ENCODE measurements at places on chromosomes 2 and 18.

GRCh38 chr18:33870059-33870458 lies 292.0 kb downstream of the ASXL3 start:
- no peak for DNase-seq

- no peak for DNase-seq
Observed at GRCh38 chr18:23541349-23542093, 38.2 kb downstream of the RMC1 start.

DNA sequence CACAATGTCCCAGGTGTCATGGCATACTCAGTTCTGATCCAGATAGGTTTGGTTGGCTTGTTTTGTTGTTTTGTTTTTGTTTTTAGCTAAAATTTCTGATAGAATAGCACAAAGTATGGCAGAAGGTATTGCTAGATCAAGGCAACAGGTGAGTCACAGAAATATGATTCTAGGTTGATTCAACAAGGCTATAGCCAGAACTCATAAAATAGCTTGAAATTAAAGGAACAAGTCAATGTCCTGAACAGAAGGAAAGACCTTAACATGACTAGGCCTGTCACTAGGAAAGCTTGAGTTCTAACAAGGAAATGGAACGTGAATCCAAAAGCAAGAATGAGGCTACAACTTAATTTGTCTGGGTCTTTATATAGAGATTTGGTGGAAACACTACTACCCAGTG lies 157.1 kb downstream of the GALNT3 start:
- DNase-seq = no peak

GRCh38 chr2:127153691-127154158 lies 46.8 kb upstream of the BIN1 start:
- no peak for DNase-seq

GRCh38 chr2:13686262-13686661 lies 946.3 kb upstream of the LRATD1 start:
- DNase-seq = no peak

GRCh38 chr18:901761-902160 lies 2.9 kb upstream of the ADCYAP1 start:
- no peak for DNase-seq

DNA sequence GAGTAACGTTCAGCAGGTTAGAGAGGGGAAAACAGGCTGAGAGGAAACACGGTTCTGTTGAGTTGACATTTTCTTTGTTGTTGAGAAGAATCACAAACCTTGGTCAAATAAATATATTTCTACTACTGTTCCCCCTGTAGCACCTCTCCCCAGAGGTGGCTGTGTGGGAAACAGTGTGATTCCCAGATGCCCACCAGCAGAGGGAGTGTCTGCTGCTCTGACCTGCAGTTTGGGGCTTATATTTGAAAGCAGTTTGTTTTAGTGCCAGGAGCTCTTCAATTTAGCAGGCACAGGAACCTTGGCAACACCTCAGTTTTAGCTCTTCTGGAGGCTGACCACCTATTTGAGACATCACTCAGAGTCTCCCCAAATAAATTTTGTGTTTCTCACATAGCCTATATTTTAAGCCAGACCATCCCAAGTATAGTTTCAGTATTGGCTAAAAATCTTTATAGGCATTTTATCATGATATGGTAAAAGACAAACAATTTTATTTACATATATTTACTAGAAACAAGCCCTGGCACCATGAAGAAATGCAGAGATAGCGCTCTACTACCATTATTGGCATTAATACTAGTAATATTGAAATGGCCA lies 75.7 kb downstream of the PIK3C3 start:
- no peak for DNase-seq

DNA sequence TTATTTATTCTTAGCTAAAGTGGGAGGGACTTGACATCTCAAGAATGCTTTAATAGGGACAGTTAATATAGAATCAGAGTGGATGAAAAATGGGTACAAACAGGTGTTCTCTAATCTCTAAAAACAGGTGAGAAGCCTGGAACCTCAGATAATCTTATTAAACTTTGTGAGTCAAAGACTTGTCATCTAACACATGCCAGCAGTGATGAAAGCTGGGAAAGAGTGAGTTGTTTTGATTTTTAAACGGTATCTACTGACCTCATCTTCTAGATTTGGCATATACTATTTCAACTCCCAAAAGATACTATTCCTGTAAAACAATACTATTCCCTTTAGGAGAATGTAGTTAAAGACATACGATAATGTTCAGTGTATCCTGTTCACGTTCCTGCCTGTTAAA lies 103.4 kb downstream of the CCDC141 start:
- no peak for DNase-seq

GRCh38 chr2:181170256-181170655 lies 189.9 kb downstream of the UBE2E3 start:
- DNase-seq = no peak

- DNase-seq = no peak
Observed at GRCh38 chr2:208363485-208363884, 43.1 kb upstream of the PTH2R start.

DNA sequence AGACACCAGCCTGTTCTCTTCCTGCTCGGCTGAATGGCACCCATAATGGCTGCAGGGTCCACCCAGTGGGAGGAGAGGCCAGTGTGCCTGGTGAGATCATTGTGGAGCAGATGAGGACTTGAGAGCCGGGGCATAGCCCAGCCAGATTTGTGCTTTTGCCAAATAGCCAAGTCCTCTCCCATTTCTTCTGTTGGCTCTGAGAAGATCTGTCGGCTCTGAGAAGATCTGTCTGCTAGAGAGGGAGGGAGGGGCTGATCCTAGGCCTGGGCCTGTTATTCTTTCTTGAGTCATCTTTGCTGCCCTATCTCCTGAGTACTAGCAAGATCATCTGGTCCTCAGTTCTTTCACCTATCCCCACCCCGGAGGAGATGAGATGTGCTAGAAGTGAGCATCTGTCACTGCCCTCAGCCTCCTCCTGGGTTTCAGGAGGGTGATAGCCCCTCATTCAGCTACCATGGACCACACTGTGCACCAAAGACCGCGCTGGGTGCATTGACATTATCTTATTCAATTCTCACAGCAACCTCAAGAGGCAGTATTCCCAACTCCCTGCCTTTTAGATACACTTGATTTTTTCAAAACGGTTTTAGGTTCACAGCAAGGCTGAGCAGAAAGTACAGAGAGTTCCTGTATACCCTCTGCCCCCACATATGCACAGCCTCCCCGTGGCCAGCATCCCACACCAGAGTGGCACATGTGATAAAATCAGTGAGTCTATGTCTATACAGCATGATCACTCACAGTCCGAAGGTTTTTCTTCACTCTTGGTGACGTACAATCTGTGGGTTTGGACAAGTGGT lies 98.6 kb downstream of the CAPN13 start:
- DNase-seq = no peak

DNA sequence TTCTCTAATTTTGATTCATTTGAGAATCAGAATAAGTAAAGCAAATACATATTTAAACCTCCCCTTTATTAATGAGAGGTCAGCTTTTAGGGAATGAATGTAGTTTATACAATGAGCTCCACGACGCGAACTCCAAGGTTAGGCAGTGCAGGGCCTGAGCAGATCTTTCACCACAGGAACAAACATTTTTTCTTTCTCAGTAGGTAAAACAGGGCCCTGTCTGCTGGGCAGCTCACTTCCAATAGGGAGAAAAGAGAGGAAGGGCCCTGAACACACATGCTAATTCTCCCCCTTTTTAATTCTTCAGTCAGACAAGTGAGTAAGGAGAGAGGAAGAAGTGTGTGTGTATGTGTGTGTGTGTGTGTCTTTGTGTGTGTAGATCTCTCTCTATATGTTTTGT lies 682.4 kb upstream of the TMEFF2 start:
- no peak for DNase-seq

- DNase-seq = no peak
Observed at GRCh38 chr2:10325278-10326145, 22.8 kb downstream of the HPCAL1 start.

DNA sequence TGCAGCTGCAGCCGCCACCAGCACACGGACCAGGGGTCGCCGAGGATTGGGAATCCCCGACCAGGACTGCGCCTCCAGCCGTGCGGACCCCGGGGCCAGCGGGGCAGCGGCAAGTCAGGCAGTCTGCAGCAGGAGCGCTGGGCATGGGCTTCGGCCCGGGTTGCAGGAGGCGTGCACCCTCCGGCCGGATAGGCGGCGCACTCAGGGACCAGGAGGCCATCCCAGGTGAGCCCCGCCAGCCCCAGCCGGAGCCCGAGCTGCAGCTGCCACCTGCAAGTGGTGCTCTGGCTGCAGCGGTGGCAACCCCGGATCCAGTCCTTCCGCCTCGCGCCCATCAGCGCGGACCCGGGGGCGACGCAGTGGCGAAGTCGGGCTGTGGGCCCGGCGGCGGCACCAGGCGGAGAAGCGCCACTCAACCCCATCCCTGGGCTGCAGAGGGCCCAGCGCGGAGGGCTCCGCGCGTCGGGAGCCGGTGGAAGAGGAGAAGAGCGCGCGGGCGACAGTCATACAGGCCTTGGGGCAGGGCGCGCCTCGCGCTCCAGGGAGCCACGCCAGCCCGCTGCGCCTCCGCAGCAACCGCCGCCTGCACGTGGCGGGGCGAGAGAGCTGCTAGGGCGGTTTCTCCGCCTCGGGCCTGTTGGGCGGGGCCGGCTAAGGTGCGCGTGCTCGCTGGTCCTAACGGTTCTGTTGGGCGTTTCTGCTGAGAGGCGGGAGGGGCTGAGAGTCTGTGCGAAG lies 73.8 kb downstream of the RPIA start:
- DNase-seq = peak; percentile 53

DNA sequence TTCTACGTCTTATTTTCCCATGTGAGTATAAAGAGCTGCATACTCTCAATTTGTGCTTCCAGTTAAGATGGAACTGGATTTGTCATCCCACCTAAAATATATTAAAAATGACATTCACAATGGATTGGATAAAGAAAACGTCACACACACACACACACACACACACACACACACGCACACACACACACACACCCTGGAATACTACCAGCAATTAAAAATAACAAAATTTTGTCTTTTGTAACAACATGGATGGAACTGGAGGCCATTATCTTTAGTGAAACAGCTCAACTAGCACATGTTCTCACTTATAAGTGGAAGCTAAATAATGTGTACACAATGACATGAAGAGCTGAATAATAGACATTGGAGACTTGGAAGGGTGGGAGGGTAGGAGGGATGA lies 3.8 kb upstream of the QPCT start:
- no peak for DNase-seq

GRCh38 chr2:121998751-121999150 lies 243.3 kb downstream of the TSN start:
- no peak for DNase-seq
